ENCODE measurements at places on chromosomes 16 and 17.

DNA sequence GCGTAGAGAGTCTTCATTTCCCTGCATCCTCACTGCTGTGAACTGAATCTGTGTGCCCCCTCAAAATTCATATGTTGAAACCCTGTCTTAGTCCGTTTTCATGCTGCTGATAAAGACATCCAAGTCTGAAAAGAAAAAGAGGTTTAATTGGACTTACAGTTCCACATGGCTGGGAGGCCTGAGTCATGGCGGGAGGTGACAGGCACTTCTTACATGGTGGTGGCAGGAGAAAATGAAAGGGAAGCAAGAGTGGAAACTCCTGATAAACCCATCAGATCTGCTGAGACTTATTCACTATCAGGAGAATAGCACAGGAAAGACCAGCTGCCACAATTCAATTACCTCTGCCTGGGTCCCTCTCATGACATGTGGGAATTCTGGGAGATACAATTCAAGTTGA, 3.1 kb upstream of the CCDC42 start:
- no peak for DNase-seq

DNA sequence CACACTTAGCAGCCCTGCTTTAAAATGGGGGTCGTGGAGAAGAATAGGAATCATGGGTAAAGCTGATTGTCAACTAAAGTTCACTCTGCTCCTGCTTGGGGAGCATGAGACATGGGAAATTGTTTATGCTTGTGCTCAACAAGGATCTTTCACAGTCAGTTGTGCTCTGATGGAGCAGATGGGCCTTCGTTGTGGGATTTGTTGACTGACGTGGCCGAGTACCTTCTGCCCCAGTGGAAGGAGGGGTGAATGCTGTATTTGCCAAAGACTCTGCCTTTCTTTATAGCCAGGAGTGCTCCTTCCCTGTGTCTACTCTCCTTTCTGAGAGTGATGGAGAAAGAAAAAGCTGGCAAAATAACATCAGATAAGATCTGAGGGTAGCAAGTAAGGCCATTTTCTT, 11.4 kb downstream of the ARSG start:
- no peak for DNase-seq

DNA sequence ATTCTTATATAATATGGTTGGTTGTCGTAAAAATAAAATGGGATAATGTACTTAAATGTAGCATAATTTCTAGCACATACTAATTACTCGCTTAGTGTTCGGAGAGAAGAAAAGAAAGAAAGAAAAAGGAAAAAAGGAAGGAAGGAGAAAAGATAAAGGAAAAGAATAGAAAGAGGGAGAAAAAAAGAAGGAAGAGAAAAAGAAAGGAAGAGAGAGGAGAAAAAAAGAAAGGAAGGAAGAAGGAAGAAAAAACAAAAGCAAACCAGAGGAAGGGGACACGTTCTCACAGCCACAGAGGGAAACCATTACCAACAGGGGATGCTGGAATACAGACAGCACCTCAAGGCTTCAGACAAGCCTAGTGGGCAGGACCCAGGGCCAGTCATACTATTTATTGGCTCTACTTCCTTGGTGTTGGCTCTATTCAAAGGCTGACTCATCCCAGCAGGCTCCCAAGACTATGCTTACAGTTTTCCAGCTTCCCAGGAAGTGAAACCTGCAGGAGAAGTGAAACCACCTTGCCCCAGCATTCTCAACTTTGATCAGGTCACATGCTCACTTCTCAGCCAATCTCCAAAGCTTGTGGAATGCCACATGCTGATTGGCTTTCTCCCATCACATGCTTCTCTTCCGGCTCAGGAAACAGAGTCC, 273.5 kb upstream of the IRX5 start:
- no peak for DNase-seq

- DNase-seq: peak; percentile 20
Measured at GRCh38 chr17:9890124-9890523, 14.9 kb downstream of the RCVRN start.

GRCh38 chr16:10940501-10941079, 1.7 kb downstream of the DEXI start:
- DNase-seq: no peak

DNA sequence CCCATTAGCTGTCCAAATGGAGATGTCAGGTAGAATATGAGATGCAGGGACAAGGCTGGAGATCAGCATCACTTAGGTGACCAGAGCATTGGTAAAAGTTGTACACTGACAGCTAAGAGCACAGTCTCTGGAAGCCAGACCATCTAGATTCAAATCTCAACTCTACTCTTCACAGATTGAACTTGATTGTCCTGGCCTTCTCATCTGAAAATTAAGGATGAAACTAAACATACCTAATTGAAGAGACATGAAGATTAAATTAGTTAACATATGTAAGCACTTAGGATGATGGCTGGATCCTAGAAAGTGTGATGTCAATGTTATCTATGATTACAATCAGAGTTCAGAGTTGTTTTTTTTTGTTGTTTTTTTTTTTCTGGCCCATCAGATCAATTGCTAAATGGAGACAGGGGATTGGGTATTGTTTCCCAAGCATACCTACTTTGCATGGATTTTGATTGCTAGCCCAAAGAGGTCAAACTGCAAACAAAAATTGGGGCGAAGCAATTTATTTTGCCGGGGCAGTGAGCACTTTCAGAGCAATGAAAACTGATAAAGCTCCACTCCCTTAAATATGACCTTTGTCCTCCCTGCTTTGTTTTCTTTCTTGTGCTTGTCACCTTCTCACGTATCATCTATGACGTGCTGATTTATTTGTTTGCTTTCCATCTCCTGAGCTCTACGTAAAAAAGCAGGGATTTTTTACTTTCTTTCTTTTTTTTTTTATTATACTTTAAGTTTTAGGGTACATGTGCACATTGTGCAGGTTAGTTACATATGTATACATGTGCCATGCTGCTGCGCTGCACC, 217.6 kb upstream of the CPHXL start:
- no peak for DNase-seq

DNA sequence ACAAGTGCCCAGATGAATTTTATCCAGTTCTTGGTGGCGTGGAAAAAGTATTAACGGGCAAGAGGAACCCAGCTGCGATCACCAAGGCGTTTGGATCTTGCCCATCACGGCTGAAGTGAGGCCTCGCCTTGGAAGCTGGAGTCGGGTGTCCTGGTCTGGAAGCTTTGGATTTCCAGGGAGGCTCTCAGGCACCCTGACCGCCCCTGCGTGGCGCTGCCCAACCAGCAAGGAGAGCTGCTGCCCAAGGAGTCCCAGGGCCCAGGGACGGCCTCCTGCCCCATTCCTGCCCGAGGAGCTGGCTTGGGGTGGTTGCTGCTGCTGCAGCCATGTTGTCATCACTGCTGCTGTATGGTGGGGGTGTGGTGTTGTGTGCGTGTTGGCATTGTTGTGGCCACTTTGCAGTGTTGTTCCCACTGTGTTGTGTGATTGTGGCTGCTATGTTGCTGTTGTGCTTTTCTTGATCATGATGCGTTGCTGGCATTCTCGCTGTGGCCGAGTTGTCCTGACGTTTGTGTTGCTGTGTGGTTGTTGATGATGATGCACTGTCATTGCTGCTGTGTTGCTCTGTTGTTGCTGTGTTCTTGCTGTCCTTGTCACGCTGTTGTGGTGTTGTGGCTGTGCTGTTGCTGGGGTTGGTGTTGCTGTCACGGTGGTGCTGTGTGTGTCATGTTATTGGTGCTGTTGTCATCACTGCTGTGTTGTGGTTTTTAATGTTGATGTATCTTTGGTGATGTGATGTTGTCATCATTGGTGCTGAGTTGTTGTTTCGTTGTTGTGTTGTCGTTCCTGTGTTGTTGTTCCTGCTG, 318.8 kb downstream of the C16orf95 start:
- DNase-seq: no peak

Data from GM18507 (cell line).